ENCODE measurements at places on chromosomes 6 and 20. TPM values are rescaled to one million over a fixed set of nuclear protein-coding genes. Genes with fewer than 3 reads are reported as not detected.

Gene ZC2HC1B
- not detected for polyA plus RNA-seq

Gene FAM209B
- not detected for polyA plus RNA-seq

Gene ELOVL4
- polyA plus RNA-seq = 1.9 TPM

Gene MAP7
- 0.76 TPM for polyA plus RNA-seq

Gene CPNE5
- polyA plus RNA-seq = 0.30 TPM

Gene TRIM40
- polyA plus RNA-seq = not detected

Gene EYS
- polyA plus RNA-seq = 0.05 TPM

Gene VWA7
- 0.56 TPM for polyA plus RNA-seq

Gene PRR18
- not detected for polyA plus RNA-seq

Gene ZNF334
- polyA plus RNA-seq = 4.5 TPM

Gene GNAS-AS1
- polyA plus RNA-seq = 1.2 TPM

Gene SYCP2L
- polyA plus RNA-seq = 0.82 TPM

Gene SUMO4
- not detected for polyA plus RNA-seq

Gene TPD52L1
- 0.13 TPM for polyA plus RNA-seq

Gene GHRH
- not detected for polyA plus RNA-seq

Gene GRIK2
- polyA plus RNA-seq = 0.30 TPM

Gene AGPAT1
- polyA plus RNA-seq = 118 TPM

Gene LAMA4
- polyA plus RNA-seq = 9.4 TPM

Gene STK4
- 17.2 TPM for polyA plus RNA-seq

Gene MAPK13
- polyA plus RNA-seq = 2.3 TPM

Gene B4GALT5
- polyA plus RNA-seq = 35.1 TPM

Gene SIM1
- polyA plus RNA-seq = not detected

Gene LST1
- not detected for polyA plus RNA-seq

Gene PGC
- polyA plus RNA-seq = not detected

Gene OPN5
- polyA plus RNA-seq = not detected

Gene LBP
- 0.03 TPM for polyA plus RNA-seq

Gene ZNF165
- 0.25 TPM for polyA plus RNA-seq

Gene MYMX
- polyA plus RNA-seq = 0.13 TPM

Gene MCHR2
- polyA plus RNA-seq = not detected

Gene MYLK4
- polyA plus RNA-seq = 0.16 TPM

Gene PARD6B
- 0.49 TPM for polyA plus RNA-seq

Gene PTCRA
- not detected for polyA plus RNA-seq

Gene ZBTB46
- polyA plus RNA-seq = 0.15 TPM

Gene KIFC1
- polyA plus RNA-seq = 35.9 TPM

Gene RGS17
- 1.3 TPM for polyA plus RNA-seq

Data from SK-N-SH (cell line).